GM12878 (cell line): ENCODE measurements at places on chromosomes 6 and 20.

DNA sequence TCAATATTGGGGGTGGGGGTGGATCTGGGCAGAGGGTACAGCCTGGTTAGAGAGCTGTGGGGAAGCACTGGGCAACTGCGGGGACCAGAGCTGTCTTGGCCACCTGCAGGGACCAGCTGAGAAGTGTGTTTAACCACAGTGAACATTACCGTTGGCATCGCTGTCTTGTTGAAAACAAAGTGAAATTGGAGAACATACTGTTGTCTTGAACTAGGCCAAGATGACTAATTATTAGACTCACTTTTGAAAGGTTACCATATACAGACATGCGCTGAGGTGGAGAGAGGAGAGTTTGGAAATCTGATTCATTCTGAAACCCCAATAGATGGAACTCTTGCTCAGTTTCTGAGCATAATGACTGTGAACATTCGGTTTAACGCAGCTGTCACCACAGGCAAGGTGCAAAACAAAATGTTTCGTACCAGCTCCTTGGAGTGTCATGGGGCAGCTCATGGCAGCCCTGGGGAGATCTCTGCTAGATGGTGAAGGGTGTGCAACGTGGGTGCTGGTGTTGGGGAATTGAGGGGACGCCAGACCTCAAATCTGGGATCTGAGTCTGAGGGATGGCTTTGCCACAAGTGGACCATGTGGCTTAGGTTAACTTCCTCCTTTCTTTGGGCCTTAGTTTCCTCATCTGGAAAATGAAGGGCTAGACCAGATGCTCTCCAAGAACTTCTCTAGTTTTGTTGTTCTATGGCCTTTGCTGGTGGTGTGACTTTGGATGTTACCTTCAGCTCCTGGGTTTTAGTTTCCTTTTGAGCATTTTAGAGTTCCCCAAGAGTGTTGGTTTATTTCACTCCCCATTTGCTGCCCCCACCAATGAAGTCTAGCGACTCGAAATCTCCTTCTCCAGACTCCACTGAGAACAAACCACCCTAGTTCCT lies 24.6 kb upstream of the GTSF1L start:
- peak; percentile 99 for DNase-seq

DNA sequence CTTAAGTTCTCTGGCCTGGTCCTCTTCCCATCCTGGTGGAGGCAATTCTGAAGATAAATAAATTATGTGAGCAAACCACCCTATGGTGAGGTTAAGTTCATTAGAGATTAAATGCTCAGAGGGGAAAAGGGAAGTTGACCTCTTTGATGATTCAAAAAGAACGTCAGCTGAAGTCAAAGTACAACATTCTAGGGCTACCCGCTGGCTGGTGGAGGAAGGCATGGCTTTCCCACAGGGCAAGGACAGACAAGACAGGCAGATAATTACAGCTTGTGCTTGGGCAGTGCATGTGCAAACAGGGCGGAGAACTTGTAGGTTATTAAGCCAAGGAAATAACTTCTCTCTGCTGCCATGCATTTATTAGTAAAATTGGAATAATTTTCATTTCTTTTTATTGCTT lies 91.0 kb upstream of the SLC24A3 start:
- no peak for DNase-seq

DNA sequence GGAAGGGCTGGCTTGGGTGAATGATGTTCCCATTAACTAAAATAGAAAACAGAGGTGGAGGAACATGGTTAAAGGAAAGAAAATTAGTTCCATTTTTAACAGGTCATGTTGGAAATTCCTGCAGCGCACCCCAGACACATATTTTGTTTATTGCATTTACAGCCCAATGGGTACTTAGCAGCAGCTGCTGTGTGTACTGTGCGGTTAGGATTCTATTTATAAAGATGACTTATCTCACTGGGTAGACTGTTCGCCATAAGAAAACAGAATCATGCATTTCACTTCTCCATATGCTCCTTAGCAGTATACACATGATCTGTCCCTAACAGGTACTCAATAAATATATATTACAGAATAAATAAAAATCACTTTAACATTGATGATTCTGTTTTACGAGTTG lies 135.8 kb downstream of the SLC35F1 start:
- DNase-seq = no peak

DNA sequence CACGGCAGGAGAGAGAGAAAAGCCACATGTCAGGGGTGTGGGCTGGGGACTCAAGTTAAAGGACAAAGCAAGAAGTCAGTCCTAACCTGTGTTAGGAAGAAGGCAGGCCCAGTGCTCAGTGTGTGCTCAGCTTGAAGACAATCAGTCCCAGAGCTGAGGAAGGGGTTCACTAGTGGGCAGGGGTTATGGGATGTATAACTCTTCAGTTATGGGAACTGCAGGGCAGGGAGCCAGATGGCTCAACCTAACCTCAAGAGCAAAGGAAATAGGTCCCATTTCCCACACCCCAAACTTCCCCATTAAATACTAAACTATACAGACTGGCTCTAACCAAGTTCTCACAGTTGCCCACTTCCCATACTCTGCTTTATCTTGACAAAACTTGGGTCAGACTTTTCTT lies 7.4 kb upstream of the SSTR4 start:
- DNase-seq = no peak

- no peak for DNase-seq
Observed at GRCh38 chr20:15799871-15800270, 773.4 kb downstream of the KIF16B start.

- DNase-seq = no peak
Observed at GRCh38 chr20:38569747-38570525, 11.1 kb upstream of the ADIG start.

DNA sequence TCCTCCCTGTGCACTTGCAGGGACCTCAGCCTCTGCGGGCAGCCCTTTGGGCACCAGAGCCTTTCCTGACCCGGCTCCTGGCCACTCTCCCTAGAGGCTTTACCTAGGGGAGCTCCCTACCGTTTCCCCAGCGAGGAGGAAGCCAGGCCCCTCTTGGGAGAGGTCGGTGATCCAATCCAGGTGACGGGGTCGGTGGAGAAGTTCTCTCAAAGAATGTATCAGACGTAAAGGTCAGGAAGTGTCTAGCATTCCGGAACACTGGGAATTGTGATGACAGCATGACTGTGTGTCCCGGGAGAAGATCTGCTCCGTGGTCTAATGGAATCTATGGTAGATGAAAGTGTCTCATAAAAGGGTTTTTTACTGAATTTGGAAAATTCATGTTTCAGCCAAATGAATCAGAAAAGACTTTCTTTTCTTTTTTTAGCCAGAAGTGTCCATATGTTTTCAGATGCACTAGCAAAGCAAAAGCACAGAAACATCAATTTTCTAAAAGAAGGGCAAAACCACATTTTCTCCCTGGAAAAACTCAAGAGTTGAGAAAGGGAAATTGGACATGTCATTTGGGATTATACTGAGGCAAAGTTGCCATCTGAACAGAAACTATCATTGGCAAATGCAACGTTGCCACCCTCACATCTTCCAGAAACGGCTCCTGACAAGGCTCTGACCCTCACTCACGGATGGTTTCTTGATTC lies 289.4 kb downstream of the THBS2 start:
- no peak for DNase-seq
